ENCODE measurements at places on chromosomes 1 and 21.

- DNase-seq, result no peak
These were observed 35.1 kb upstream of the IFFO2 start for GRCh38 chr1:18991585-18991984.

DNA sequence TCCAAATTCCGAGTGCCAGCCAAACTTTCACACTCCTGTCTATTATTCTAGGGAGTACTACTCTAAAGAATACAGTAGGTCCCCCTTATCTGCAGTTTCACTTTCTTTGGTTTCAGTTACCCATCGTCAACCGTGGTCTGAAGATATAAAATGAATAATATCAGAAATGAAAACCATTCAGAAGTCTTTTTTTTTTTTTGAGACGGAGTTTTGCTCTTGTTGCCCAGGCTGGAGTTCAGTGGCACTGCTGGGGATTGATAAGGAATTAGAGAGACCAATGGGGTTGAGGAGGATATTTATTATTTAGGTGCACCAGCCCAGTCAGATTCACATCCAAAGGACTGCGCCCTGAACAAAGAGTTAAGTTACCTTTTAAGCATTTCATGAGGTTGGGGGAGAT lies 52.9 kb upstream of the SRSF10 start:
- DNase-seq, result no peak

GRCh38 chr21:39531840-39532239 lies 80.1 kb downstream of the SH3BGR start:
- DNase-seq, result no peak

DNA sequence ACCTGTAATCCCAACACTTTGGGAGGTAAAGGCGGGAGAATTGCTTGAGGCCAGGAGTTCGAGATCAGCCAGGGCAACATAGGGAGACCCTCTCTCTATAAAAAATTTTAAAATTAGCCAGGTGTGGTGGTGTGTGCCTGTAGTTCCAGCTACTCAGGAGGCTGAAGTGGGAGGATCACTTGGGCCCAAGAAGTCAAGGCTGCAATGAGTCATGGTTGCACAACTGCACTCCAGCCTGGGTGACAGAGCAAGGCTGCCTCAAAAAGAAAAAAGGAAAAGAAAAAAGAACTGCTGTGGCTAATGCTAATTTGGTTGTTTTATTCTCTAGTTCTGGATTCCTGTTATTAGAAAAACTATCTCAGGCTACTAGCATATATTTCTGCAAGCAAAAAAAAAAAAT lies 29.8 kb downstream of the DBT start:
- no peak for DNase-seq

DNA sequence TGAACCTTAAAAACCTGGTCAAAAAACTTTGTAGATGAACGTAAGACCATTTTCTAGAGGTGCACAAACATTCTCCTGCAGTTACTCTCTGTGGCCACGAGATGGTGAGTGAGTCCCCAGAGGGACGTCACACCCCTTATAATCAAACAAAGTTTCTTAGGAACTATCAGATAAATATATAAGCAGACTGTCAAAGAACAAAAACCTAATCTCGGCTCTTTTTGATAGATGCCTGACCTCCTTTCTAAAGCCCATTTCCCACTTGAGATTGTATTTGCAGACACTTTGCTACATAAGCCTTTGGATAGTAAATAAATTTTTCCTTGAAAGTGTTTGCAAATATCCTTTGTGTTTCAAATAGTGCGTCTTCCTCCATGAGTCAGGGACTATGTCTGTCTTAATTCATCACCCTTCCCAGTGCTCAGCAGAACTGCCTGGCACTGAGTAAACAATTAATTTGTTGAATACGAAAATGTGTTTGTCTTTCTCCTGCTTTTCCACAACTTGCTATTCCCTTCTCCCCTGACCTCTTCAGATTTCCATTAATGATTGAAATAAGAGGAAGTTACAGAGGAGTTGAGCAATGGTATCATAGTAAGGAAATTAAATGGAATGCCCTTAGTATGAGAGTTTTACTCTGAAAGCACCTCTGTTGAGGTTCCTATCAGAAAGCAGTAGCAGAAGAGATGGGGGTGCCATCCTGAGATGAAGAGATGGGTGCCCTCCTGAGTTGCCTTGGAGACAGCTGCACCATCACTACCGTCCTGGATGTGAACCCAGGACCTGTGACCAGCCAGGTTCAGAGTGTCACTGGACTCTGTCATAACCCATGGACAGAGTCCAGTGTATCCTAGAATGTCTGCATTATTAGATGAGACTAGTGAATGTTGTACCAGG lies 57.8 kb upstream of the RAVER2 start:
- no peak for DNase-seq

DNA sequence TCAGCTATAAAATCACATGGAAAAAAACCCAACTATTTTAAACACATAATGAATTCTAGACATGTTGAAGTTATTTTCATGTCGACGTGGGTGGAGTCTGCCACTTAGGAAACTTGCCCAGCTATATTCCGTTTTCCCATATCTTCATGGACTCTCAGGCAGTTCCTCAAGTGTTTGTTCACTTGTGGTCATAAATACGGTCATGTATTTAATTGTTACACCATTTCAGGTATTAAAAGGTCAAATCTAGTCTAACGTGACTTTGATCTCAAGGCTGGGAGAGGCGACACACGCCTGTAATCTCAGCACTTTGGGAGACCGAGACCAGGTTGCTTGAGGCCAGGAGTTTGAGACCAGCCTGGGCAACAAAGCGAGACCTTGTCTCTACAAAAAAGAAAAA lies 346.9 kb downstream of the PBX1 start:
- no peak for DNase-seq

GRCh38 chr1:97093741-97094140 lies 372.2 kb downstream of the PTBP2 start:
- no peak for DNase-seq

GRCh38 chr1:72521659-72522058 lies 239.3 kb upstream of the NEGR1 start:
- no peak for DNase-seq
